ENCODE measurements at places on chromosomes 11 and 22.

- no peak for DNase-seq
These were observed 6.4 kb upstream of the CCDC86 start for GRCh38 chr11:60835534-60835846.

- DNase-seq: no peak
These were observed 185.3 kb upstream of the ISX start for GRCh38 chr22:34880662-34881061.

DNA sequence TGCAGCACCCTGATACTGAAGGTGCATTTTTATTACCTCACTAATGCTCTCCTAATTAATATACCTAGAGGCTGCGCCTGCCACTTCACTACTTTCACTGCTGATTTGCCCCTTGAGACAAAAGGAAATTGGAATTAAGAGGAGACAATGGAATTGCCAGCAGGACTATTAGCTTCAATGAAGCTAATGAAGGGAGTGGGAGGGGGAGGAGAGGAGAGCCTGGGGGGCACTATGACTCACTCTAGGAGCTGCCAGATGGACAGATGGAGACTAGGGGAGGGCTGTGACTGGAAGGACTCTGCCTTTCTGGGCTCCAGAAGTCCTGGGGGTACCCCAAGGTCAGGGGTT is 102.8 kb upstream of the DRD2 start:
- DNase-seq: no peak

GRCh38 chr22:26887456-26887855 is 230.1 kb downstream of the MIAT start:
- DNase-seq: peak; percentile 8

GRCh38 chr22:48721395-48721669 is 1106.3 kb downstream of the BRD1 start:
- DNase-seq: no peak

GRCh38 chr11:71447791-71448256 is 369 bp downstream of the DHCR7 start:
- DNase-seq: no peak

GRCh38 chr11:38163526-38163925 is 1565.5 kb upstream of the RAG2 start:
- DNase-seq: no peak

- no peak for DNase-seq
These were observed 10.7 kb upstream of the MS4A6E start for GRCh38 chr11:60316317-60316716.

DNA sequence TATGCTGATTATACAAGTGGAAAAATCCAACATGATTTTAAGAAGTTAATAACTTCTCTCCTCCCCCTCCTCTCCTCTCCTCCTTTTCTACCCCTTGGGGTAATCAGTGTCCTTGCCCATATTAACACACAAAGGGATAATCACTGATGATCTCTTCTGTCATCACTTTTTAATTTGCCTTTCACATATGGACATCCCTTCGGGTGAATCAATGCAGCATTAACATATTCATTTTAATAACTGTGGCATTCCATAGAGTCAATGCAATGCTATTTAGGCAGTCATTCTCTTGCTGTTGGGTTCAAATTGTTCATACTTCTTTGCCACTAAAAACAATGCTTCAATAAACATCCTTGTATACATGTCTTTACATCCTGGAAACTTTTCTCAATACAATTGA is 42.9 kb upstream of the GLYATL2 start:
- DNase-seq: no peak

- no peak for DNase-seq
These were observed 23.2 kb upstream of the NAV2 start for GRCh38 chr11:19689281-19690000.

DNA sequence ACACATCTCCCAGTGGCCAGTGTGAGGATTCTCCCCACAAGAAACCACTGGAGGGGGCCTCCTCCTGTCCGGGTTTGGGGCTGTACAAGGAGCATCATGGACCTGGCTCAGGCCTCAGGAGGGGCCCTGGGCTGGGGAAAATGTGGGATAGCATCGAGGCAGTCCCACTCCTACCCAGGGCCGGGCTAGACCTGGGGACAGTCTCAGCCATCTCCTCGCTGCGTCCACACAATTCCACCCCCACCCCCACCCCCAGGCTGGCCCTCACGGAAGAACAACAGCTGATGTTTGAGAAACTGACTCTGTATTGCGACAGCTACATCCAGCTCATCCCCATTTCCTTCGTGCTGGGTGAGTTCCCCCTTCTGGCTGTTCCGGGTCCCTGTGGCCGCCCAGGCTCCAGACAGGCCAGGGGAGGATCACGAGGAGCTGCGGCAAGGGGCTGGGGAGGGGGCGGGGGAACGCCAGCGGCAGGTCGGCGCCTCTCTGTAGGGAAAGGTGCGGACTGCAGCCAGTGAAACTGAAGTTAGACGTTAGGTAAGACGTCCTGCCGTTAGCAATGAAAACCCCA is 4.8 kb downstream of the BEST1 start:
- DNase-seq: no peak

DNA sequence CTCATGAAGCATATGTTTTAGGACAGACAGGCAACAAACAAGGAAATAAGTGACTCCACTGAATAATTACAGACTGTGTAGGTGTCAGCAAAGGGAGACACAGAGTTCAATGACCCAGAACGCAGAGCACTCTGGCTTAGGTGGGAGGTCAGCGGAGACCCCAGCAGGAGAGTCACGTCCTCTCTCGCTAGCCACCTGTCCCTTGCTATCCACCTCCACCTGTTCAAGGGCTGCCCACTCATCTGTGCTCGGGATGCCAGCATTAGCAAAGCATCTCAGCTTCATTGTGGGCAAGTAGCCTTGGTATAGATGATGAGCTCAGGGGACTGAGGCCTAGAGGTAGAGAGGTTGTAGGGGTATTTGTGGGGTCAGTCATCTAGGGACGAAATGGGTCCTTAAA is 21.8 kb upstream of the ATXN10 start:
- no peak for DNase-seq

DNA sequence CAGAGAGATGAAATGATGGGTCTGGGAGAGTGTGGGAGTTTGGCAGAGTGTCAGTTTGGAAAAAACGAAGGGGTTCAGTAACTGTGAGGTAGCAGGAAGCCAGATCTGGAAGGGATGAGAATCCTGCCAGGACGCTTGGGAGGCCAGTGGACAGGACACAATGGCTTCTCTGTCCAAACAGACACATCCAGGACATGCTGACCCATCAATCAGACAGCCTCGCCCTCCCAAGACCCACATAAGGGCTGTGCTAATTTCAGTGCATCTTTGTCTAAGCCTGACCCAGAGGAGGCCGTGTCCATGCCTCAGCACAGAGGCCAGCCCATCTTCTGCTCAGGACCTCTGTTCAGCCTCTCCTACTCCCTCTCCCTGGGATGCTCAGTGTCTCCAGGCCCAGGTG is 576.5 kb upstream of the B3GAT1 start:
- no peak for DNase-seq

DNA sequence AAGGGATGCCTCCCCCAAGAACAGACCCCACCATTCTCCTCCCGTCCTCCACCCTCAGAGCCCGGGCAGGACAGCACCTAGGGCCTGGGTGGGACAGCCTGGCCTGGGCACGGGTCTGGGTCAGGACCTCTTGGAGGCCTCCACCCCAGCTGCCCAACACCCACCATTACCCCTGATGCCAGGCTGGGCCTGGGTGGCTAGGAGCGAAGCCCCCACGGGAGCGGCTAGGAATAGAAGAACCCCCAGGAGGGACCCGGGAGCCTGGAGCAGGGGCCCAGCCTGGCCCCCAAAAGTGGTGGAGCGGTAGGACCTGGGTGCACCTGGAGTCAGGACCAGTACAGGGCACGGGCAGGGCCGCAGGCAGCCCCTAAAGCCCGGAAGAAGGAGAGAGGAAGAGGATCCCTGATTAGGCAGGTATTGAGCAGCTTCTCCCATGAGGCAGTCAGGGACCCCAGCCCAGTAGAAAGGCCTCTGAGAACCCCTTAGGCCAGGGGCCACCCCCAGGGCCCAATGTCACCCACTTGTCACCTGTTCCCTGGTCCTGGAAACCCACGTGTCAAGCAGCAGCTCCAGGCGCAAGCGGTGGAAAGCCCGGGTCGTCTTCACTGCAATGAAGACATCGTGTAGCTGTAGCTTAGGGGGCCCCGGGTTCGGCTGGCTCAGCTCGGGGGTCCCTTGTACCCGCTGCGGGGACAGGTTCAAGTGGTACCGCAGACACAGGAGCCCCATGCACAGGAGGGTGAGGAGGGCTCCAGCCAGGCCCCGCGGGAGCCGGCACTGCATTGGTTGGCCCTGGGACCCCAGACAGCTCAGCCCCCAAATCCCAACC is 575 bp downstream of the MFNG start:
- DNase-seq: no peak

- no peak for DNase-seq
These were observed 53.4 kb downstream of the XRRA1 start for GRCh38 chr11:74895340-74896116.

DNA sequence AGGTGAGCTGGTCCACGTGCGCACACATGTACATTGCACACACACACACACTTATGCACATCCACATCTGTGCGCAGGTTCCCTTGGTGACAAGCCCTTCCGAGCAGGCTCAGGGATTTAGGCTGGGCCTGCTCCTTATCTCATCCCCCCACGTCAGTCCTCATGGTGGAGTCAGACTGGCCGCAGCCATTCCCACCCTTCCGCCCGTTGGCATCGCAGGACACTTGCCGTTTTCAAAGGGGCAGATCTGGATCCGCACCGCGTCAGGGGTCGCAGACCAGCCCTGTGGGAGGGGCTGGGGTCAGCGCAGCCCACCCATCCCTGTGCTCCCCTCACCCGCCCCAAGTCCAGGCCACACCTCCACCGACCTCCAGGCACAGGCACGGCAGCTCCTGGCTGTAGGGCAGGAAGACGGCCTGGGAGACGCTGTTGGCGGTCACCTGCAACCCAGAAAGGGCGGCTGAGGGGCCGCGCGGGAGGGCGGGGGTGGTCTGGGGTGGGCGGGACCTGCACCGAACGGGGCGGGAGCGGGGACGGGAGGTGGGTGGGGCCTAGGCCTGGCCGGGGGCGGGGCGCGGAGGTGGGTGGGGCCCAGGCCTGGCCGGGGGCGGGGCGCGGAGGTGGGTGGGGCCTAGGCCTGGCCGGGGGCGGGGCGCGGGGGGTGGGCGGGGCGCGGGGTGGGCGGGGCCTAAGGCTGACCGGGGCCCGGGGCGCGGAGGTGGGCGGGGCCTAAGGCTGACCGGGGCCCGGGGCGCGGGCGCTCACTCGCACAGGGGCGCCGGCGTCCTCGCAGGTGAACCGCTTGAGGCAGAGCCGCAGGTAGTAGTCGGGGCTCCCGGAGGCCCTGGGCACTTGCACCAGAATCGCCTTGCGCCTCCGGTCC is 13.3 kb downstream of the IL17REL start:
- DNase-seq: no peak

GRCh38 chr11:108718466-108718865 is 53.6 kb downstream of the DDX10 start:
- DNase-seq: no peak

DNA sequence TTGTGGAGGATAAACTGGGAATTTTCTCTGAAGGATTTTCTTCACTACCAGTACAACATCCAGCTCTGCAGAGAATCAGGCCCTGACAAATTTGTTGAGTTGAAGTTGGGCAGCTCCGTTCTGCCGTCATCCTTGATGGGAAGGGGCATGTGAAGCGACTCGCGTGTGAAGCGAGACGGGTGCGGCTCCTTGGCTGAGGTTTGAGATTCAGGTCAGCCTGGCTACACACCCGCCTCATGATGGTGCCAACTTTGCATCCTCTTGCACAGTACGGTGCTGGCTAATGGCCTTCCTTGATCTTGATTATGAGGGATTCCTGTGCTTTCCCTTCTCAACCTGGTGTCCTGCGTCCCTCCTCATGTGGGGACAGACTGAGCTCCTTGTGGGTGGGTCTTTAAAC is 19.7 kb upstream of the CDC42EP2 start:
- DNase-seq: no peak

DNA sequence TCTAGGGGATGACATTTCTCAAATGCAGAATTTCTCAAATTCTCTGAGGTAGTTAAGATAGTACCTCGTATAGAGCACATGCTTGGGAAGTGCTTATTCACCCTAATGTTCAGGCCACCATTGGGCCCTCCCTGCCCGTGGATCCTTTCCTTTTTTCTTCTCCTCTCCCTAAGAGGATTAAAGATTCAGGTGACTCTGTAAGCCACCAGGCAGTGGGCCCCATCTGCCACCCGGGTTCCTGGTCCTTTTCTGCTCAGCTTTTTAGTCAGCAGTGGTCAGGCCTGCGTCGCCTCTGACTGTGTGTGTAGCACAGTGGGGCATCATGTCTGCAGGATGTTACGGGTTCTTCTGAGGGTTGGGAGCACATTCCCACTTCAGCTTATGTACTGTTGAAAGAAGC is 7.2 kb downstream of the CEP164 start:
- DNase-seq: no peak

GRCh38 chr11:109783014-109783413 is 310.2 kb upstream of the ZC3H12C start:
- no peak for DNase-seq

DNA sequence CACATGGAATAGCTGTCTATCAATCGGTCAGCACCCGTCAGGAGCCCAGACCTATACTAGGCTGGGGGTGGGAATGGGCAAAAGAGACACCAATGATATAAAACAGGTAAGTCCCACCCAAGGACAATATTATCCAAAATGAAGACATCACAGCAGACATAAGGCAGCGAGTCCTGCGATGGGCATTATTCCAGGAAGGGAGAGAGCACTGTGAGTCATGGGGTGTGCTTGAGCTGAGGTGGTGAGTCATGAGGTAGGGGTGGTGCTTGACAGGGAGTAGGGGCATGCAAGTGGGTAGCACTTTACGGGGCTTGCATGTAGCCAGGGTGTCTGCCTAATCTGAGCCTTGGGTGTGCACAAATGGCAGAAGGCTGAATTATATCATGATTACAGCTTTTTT is 605.0 kb upstream of the CADM1 start:
- peak; percentile 2 for DNase-seq

DNA sequence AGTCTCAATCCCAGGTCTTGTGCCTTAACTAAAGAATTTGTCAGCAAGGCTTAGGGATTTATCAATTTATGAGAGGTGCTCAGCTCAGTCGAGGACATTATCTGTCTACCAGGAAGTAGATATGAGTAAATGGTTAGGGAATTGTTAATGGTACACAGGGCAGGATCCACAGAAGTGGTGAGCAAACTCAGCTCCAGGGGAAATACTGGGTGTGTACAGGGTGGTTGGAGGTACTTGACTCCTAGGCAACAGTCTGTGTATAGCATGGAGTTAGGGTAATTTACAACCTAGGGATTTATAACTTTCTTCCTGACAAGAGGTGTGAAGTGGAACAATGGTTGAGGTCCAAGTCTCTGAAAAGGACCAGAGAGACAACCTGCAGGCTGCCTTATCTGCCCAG is 123.4 kb upstream of the OR9Q1 start:
- DNase-seq: no peak

- no peak for DNase-seq
These were observed 37.6 kb upstream of the BIRC3 start for GRCh38 chr11:102279641-102280170.

- no peak for DNase-seq
These were observed at the start of gene TNNT3 for GRCh38 chr11:1919391-1920127. Gene TNNT3, plus strand, starts transcription at chr11:1919703. Its CDS starts 3,172 bp downstream, at chr11:1922875.

DNA sequence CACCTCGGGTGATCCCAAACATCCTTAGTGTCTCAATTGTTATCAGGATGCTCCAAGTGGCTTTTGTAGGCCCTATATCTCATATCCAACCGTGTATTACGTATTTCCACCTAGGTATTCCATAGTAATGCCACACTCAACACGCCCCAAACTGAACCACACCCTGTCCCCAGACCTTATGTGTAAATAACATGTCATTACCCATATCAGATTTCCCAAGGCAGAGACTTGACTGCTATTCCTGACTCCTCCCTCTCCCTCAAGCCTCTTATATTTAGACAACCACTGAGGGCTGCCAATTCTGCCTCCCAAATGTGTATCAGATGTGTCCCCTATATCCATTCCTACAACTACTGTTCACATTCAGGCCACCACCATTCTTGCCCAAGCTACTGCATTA is 132.8 kb upstream of the NCAM1 start:
- DNase-seq: no peak

All from T1000 (cell line).